Left cardiac atrium (tissue), 4 donors: ENCODE measurements at places on chromosomes 2 and 18. TPM values are rescaled to one million over a fixed set of nuclear protein-coding genes. Genes with fewer than 3 reads are reported as not detected.

The MLPH gene
- 91.5 TPM for total RNA-seq

DNA sequence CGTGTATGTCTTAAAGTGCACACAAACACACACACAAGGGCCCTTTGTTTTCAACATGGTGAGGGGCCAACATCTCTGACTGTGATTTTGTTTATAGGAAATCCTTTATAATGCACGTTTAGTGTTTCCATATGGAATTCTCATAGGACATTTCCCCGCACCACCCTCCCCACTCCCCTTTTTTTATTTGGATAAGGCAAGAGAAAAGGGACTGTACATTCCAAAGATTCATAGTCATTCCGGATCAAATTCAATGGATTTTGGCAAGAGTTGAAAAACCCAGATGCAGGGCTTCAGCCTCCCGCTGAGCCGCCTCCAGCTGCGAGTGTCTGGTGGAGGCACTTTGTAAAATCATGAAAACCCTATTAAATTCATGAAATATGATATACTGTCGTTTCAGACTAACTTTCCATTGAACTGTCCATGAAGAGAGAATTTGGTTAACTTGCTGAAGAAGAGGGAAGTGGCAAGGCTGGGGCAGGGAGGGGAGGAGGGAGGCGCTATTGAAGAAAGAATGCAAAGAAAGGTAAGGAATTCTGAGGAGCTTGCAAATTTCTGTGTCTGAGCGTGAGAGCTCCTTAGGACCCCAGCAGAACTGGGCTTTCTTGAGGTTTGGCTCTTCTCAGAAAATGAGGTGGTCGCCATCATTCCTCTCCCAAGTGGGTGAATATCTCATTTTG lies 25.8 kb upstream of the SLC14A2 start:
- DNase-seq, result no peak

The HYCC2 gene
- 15.2 TPM for total RNA-seq

The MEX3C gene
- 28.4 TPM for total RNA-seq

DNA sequence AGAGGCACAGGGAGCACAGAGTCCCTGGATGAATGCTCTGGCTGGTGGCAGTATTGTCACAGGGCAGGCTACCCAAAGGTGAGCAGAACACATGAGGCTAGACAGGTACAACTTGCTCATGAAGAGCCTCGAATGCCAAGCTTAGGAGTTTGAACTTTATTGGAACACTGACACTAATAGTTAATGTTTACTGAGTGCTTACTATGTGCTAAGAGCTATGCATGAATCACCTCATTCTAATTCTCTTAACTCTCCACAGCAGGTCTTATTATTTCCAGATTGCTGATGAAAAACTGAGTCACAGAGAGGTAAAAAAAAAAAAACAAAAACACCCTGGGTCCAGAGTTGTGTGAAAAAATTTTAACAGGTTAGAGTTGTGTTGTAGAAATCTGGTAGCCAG lies 6.1 kb upstream of the EMX1 start:
- no peak for DNase-seq

The MOCOS gene
- 0.97 TPM for total RNA-seq

The GALR1 gene
- 0.03 TPM for total RNA-seq
